ENCODE measurements at places on chromosomes 5 and 9. TPM values are rescaled to one million over a fixed set of nuclear protein-coding genes. Genes with fewer than 3 reads are reported as not detected.

Gene ABO
- 0.56 TPM for total RNA-seq

Gene ACER2
- 3.3 TPM for total RNA-seq

Gene TRAF2
- 49.4 TPM for total RNA-seq

DNA sequence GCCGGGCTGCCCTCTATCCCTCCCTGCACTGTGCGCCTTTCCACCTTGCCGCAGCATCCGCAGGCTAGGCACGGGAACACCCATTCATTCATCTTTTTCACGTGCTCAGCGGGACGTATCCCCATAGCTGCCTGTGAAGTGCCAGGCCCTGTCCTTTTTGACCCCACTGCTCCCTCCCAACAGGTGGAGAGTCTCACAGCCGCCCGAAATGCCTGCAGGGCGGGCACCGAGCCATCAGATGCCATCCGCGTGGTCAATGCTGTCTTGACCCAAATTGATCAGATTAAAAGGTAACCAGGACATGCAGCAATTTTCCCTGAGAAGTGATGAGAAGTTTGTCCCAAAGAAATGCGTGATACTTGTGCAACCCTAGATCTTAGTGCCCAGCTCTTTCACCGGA lies 15.5 kb downstream of the TRIP13 start:
- no peak overlapping the region for H3K4me3 ChIP-seq
- H3K27ac ChIP-seq, result no peak overlapping the region
- peaks cover 29% of the 10 kb centered on the region for H3K36me3 ChIP-seq
- no peak for DNase-seq

- no peak for DNase-seq
- H3K27ac ChIP-seq, result no peak overlapping the region
- no peaks in the 10 kb centered on the region for H3K36me3 ChIP-seq
- no peak overlapping the region for H3K4me3 ChIP-seq
- H3K27me3 ChIP-seq, result peaks cover 7% of the 10 kb centered on the region
These were observed 37.7 kb upstream of the LPCAT1 start for GRCh38 chr5:1561402-1561929.

DNA sequence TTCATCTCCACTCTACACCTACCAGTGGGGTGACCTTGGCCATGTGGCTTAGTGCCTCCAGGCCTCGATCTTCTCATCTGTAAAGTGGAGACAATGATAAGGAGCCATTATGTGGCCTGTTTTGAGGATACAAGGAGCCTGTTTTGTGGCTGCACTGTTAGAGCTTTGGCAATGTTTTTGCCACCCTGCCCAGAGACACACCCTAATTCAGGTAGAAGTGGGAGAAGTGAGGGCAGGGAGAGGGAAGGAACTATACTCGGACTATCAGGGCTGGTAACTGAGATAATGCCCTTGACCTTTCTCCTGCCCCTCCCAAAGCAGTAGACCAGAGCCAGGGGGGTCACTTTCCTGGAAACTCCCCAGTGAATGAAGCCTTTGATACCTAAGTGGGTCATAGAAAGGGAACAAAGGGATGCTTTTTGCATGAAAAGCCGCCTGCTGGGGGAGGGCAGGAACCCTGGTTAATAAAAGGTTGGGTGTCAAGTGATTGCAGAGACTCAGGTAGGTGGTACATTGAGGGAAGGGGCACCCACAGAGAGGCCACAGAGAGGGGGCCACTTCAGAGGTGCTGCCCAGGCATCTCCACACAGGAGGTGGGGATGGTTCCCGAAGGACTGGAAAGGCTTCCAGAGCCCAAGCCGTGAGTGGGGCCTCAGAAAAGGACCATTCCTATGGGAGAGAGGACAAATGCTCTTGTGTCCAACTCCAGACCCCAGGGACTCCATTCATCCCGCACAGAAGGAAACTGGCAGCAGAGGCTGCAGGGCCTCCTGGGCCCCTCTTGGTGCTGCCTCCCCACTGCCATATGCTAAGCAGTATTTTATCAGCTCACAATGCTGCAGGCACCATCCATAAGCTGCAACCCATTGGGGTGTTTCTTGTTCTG lies 42.3 kb upstream of the VDAC1 start:
- peaks cover 2% of the 10 kb centered on the region for H3K27me3 ChIP-seq
- H3K4me1 ChIP-seq, result peaks cover 39% of the 10 kb centered on the region
- no peak overlapping the region for H3K4me3 ChIP-seq
- H3K27ac ChIP-seq, result no peak overlapping the region
- DNase-seq, result no peak
- peaks cover 3% of the 10 kb centered on the region for H3K36me3 ChIP-seq
